AG09319 (cell line): ENCODE measurements at places on chromosomes 11 and 22.

GRCh38 chr11:50044647-50045046 is 12.0 kb downstream of the OR4C45 start:
- no peak for DNase-seq

DNA sequence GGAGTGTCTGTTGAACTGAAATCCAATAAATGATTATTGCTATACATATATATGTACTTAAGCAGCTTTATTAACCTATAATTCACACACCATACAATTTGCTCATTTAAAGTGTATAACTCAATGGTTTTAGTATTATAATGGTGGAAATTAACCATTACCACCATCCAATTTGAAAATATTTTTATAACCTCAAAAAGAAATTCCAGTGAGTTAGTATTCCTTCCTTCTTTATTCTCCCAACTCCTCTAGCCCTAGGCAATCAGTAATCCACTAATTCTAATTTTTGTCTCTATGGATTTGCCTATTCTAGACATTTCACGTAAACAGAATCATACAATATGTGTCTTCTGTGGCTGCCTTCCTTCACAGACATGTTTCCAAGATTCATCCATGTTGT is 64.8 kb downstream of the MAPK1 start:
- DNase-seq, result no peak

- no peak for DNase-seq
These were observed 28.9 kb downstream of the MICAL2 start for GRCh38 chr11:12139144-12139881.

DNA sequence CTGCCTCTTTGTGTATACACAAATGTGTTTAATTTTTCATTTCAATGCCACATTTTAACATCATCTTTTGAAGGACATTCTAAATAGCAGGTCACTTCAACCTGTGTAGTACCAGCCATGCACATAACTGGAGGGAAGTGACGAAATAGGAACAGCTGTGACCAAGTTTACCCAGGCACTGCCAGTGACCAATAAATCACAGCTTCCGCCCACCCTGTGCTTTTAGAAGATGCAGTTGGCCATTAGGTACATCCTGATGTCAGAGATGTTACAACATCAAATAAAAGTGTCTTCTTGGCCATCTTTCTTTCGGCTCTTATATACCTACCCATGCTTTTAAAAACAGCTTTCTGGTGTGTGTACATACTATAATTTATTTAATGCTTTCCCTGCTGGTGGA is 7.8 kb downstream of the LDLRAD3 start:
- DNase-seq, result no peak

DNA sequence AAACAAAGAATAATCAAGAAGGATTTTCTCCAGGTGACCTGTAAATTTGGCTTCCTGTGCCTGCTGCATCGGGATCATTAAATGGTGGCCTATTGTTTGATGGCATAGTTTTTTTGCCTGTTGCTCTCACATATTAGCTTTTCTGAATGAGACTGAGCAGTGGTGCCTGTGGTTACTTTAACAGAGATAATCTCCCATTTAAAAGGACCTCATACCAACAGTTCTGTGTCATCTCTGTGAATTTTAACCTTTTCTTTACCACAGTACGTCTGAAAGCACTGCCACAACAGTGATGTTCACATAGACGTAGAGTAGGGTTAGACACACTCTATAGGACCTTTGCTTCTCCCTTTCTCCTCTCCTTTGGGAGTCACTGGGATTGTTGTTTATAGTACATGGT is 22.9 kb upstream of the RCE1 start:
- DNase-seq, result no peak

- no peak for DNase-seq
These were observed 30.6 kb upstream of the ATXN10 start for GRCh38 chr22:45640941-45641621.

- DNase-seq, result no peak
These were observed 143.5 kb downstream of the MIAT start for GRCh38 chr22:26800858-26801257.

DNA sequence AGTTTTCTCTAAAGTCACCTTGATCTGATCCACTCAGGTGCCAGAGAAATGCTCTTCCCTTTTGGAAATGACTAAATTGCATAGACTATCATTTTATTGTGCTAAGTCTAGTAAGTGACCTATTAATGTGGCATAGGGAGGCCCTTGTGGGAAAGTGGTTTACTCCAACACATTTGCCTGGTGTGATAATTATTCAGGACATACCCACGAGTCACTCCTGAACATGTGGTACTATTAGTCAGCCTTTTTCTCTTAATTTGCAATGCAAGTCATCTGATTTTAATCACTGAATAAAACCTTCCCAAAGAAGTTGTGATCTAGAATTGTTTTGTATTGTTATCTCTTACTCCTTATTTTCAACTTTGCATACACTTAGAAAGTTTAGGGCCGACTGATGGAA is 148.7 kb downstream of the OR4C45 start:
- no peak for DNase-seq

- no peak for DNase-seq
These were observed 14.5 kb upstream of the POGLUT3 start for GRCh38 chr11:108512708-108513107.

DNA sequence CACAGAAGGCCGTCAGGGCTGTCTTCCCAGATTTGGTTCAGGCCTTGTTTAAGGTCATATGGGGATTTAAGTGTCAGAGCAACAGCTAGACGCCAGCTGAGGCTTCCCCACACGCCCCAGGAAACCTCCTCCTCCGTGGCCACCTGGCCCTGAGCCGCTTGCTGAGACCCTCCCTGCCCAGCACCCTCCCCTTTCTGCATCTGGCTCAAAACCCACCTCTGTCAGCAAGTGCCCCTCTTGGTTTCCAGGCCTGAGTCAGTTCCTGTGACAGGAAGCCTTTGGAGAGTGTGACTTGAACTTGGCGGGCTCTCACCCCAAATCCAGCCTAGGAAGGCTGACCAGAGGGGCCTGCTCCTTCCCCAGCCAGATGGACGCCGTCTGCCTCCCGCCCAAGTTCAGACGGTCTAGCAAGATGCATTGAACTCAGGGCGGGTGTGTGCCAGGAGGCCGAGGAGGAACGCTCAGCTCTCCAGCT is 561 bp downstream of the FXYD2 start:
- no peak for DNase-seq

GRCh38 chr11:116638463-116638862 is 134.3 kb downstream of the BUD13 start:
- DNase-seq, result no peak

GRCh38 chr11:77322926-77323590 is 21.6 kb upstream of the GDPD4 start:
- DNase-seq, result no peak

- no peak for DNase-seq
These were observed 391.9 kb upstream of the CADM1 start for GRCh38 chr11:115896084-115896483.

GRCh38 chr22:49966041-49966773 is 5.6 kb downstream of the PIM3 start:
- no peak for DNase-seq

DNA sequence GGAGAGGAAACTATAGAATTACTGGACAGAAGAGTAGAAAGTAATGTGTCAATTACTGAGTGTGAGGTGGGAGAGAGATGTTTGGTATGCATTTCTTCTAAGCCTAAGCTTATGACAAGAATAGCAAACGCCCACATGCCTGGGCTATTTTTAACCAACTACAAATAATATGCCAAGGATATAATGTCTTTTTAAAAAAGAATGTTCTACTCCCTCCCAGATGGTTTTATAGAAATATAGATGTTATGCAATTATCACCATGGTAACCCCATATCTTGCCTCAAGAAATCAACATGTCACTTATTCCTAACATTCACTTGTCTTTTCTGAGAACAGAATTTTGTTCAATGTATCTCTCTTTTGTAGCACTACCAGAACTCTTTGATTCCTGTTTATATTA is 996.7 kb upstream of the CHORDC1 start:
- DNase-seq, result no peak

- no peak for DNase-seq
These were observed 31.6 kb downstream of the TTC12 start for GRCh38 chr11:113345978-113346377.

DNA sequence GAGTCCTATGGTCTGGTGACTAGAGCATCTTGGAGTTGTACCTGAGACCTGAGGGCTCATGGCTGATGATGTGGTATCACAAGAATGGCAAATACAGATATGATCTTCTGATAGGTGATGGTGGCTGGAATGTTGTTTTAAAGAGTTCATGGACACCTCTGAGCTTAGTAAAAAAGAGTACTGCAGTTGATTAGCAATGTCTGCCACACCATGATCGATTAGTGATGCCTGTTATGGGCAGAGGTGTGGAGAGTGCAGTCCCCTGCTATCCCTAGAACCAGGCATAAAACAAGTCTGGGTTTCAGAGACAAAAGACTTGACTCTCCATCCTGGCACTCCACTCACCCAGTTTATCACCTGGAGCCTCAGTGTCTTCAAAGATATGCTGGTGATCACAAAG is 1.4 kb upstream of the BATF2 start:
- no peak for DNase-seq

DNA sequence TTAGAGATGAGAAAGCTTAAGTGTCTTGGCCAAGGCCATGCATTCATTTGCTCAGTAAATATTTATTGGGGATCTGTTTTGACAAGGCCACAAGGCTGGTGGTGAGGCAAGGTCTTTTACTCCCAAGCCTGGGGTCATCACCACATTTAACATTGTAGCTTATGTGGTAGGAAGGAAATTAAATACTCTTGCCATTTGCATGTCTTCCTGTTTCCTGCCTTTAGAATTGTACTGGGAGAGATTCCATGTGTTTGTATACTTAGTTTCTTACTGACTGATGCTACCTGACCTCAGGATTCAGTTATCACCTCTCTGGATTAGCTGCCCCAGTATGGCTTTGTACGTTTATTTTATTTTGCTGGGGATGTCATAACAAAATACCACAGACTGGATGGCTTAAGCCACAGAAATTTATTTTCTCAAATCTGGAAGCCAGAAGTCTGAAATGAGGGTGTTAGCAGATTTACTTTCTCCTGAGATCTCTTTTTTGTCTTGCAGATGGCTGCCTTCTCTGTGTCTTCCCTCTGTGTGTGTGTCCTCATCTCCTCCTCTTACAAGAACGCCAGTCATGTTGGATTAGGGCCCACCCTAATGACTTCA is 44.8 kb downstream of the SPECC1L start:
- peak; percentile 37 for DNase-seq

DNA sequence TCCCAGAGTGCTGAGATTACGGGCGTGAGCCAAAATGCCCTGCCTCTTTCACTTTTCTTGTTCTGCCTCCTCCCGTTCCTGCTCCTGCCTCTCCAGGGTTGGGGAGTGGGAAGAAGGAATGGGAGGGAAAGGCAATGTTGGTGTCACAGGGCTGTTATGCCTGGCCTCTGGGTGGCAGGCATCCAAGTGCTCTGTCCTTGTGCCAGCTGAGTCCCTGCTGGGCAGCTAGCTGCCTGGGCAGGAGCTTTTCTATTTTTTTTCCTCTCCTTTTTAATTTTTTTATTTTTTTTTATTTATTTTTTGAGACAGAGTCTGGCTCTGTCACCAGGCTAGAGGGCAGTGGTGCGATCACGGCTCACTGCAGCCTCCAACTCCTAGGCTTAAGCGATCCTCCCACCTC is 4.1 kb upstream of the SAC3D1 start:
- no peak for DNase-seq

DNA sequence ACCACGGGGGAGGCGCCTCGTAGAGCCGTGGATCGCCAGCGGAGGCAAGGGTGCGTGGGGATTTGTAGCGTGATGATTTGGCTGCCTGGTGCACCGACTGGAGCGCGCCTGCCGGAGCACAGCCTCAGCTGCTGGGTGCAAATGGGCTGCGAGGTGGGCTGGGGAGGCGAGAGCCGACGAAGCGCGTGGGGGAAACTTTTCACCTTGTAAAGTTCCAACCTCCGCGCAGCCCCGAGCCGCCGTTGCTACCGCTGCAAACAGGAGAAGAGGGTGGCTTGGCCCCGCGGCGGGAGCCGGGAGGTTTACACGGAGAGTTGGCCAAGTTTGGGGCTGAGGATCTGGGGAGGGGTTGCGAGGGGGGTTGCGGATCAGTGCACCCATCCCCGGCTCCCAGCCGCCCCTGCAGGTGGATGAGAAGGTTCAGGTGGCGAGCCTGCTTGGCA is 528 bp downstream of the FAT3 start:
- no peak for DNase-seq

GRCh38 chr11:45659031-45659817 is 6.2 kb downstream of the CHST1 start:
- no peak for DNase-seq

DNA sequence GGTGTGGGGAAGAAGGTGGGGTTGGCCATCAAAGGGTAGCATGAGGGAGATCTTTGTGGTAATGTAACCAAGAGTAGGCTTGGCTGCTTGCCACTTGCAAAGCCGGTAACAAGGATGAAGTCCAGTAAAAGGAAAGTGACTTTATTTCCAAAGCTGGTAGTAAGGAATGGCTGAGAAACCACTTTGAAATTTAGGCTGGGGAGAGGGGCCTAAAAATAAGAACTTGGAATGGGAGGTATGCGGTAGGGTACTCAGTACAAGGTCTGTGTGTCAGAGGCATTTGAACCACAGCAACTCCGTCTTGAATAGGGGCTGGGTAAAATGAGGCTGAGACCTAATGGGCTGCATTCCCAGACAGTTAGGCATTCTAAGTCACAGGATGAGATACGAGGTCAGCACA is 216.0 kb upstream of the ISX start:
- DNase-seq, result no peak

DNA sequence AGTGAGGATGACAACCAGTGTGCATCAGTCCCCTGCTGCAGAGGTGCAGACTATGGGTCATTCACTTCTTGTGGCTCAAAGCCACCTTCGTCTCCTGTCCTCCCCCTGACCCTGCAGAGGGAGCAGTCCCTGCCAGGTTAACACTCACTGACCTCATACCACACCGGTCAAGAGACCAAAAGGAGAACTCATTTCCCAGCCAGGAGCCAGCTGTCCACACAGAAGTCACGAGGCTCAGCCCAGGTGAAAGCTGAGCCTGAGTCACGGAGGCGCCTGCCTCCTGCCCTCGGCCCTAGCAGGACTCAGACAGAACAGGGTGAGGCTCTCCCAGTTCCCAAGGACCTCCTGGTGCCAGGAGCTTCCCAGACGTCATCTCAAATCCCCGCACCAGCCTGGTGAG is 103.7 kb downstream of the MN1 start:
- DNase-seq, result no peak

DNA sequence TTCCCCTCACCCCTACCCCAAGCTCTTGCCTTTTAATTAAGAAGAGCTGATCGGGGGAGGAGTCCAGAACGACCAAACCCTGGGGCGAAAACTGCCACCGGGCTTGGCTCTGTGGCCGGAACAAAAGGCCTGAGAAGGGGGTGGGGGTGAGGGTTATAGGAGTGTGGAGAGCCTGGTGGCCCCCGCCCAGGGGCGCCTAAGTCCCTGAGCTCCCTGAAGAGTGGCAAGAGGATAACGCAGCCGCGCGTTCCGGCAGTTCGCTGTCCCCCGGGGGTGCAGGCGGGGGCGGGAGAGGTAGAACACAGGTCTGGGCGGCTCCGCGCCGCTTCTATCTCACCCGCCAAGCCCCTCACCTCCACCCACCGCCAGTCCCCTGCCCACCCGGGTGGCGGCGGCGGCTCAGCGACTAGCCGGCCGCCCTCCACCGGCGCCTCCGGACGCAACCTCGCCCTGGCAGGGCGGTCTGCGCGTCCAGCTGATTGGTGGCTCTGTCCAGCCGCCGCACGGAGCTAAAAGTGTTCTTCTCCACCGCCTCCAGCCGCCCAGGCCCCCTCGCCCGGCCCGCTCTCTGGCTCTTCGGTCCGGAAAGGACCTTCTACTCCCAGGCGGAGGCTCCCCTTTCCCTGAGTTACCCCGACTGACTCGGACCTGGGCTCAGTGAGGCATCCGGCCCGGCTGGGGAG is 18.7 kb upstream of the BDNF start:
- DNase-seq, result no peak

GRCh38 chr11:68014157-68014946 is 4.2 kb downstream of the ALDH3B1 start:
- DNase-seq, result peak; percentile 72

GRCh38 chr11:1779806-1780699 is 16.3 kb upstream of the CTSD start:
- no peak for DNase-seq
